ENCODE measurements at places on chromosomes 7 and 10.

DNA sequence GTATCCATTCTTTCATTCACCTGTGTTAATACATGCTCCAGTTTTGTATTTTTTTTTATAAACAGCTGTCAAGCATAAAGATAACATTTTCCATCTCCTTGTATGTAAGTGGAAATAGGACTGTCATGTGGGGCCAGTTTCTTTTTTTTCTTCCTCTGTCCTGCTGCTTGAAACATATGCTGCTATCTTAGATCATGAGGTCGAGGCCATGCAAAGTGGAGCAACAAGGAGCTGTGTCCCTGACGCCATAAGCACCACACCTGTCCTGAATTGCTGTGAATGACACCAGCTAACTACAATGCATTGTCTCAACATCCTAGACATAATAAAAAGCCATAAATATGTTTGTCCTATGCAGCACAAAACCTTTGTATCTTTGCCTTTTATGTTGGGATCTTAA, 37.7 kb upstream of the SLC26A4 start:
- no peak for DNase-seq

GRCh38 chr7:133355325-133355708, 102.4 kb downstream of the EXOC4 start:
- peak; percentile 65 for DNase-seq

- DNase-seq, result no peak
Observed at GRCh38 chr10:30869566-30869965, 162.1 kb downstream of the ZNF438 start.

DNA sequence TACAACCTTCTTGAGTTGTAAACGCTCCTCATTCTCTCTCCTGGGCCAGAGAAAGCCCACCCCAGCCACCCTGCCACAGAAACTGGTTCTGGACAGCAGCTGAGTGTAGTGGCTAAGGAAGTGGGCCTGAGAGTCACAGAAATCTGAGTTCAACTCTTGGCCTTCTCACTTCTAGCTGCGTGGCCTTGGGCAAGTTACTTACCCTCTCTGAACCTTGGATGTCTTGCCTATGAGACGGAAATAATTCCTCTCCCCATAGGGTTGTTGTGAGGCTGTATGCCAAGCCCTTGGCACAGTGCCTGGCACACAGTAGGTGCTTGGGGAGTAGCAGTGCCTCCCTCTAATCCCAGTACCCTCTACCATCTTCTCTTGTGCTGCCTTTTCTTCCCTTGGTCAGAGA, 51.5 kb downstream of the ADAMTS14 start:
- DNase-seq, result no peak

DNA sequence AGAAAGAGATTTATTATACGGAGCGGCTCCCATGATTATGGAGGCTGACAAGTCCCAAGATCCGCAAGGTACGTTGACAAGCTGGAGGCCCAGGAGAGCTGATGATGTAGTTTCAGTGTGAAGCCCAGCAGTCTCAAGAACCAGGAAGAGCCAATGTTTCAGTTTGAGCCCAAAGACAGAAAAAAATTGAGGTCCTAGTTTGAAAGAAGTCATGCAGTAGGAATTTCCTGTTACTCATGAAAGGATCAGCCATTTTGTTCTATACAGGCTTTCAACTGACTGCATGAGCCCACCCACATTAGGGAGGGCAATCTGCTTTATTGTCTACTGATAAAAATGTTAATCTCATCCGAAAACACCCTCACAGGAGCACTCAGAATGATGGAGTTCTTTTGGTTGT, 51.5 kb downstream of the CCDC71L start:
- peak; percentile 84 for DNase-seq

GRCh38 chr10:74500026-74500704, 326.2 kb upstream of the KAT6B start:
- DNase-seq, result no peak

GRCh38 chr10:61417661-61418060, 35.5 kb downstream of the TMEM26 start:
- no peak for DNase-seq

DNA sequence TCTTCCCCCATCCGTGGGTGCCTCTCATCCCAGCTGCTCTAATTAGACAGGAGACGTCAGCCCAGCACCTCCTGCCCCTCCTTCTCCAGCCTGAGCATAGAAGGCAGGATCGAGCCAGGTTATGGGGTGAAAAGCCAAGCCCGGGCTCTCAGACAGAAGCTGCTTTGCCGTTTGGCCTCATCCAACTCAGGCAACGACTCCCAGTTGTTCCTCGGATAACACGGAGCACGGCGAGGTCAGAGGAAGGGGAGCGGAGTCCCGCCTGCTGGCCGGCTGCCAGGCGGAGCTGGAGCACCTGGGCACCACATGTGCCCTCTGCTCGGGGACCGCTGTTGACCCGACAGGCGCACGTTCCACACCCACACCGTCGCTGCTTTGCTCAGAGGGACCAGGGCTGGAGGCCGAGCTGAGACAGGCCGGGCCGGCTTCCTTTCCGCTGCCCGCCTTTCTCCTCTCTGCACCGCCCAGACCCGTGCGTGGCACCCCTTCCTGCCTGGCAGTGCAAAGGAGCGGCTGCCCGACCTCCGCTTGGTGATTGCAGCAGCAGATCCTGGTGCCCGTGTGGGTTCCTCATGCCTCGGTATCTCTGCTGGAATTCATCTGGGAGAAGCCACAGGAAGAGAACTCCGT, 21.6 kb upstream of the UNCX start:
- DNase-seq, result no peak

- DNase-seq, result no peak
Observed at GRCh38 chr7:141340991-141341390, 210.2 kb upstream of the AGK start.

- DNase-seq, result peak; percentile 50
Observed at GRCh38 chr7:108246227-108246837, 116.2 kb upstream of the LAMB4 start.

DNA sequence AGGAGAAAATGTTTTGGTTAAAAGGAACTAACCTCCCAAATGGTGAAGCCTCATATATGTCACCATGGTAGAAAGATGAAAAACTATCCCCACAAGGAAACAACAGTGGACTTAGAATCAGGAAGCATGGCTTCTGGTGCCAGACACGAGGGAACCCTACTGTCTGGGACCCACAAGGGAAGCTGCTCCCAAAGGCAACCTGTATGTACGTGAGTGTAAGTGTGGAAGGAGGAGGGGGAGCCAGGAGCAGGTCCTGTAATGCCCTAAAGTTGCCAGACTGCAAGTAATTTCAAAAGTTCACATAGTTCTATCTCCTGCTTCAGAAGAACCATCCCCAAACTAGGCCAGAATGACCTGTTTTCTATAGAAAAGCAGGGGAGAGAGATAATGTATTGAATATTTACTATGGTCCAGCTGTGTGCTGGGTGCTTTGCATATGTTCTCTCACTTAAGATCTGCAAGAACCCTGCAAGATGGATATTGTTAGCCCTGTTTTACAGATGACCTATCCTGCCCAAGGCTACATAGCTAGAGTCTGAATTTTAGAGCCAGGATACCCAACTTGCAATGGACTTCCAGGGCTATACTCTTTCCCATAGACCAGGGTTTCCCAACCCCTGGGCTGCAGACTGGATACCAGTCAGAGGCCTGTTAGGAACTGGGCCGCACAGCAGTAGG, 19.2 kb downstream of the DUSP5 start:
- DNase-seq, result no peak

GRCh38 chr7:44324204-44324480, 1.3 kb downstream of the CAMK2B start:
- no peak for DNase-seq

GRCh38 chr7:16014031-16014430, 327.5 kb upstream of the MEOX2 start:
- DNase-seq, result no peak

- no peak for DNase-seq
Observed at GRCh38 chr7:127894588-127894987, 136.6 kb downstream of the LRRC4 start.

DNA sequence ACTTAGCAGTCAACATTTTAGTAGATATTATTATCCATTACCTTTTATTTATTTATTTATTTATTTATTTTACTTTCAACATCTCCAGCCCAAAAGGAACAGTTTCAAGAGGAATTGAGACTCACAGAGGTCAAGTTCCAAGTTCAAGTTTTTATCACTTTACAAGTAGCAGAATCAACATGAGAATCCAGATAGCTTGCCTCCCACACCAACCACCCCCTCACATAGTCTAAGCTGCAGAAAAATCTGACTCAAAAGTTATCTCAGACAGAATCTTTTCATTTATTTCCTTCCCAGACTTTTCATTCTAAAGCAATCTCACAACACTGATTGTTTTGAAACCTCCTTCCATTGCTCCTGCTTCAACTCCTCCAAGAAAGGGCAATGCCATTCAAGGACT, 129.6 kb downstream of the GRM3 start:
- DNase-seq, result no peak

GRCh38 chr7:124550036-124550435, 215.6 kb downstream of the GPR37 start:
- no peak for DNase-seq

DNA sequence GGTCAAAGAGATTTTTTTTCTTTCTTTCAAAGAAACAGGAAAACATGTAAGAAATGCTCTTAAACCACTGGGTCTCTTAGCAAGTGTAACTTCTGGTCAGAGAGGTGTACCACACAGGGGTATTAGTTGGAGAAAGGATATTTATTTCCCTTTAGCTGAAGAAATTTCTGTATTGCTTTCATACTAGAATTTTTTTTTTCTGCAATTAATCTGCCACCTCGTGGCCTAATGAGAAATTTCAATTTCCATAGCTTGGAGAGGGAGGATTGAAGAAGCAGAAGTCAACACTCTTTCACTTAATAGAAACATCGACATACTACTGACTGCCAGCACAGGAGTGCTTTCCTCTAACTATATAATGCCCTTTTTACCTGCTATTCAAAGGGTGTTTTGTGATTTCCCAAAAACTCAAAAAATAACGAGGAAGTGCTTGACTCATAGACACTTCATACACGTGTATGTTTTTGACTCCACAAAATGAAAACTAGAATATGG, 177.6 kb upstream of the NAMPT start:
- no peak for DNase-seq

DNA sequence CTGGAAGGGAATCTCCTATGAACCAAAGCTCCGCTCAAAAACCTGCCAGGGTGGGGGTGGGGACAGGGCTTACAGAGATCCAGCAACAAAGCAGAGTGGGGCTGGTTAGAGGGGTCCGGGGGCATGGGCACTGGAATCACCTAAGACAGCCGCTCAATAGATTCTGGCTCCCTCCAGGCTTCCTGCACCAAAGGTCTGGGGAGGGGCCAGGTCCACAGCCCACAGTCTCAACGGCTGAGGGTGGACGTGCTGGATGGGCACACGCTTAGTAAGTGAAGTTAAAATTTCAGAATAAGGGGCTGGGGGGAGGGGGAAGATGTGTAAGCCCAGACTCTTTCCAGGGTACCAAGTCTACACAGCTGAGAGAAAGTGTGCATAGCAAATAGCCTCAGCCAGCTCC, 31.1 kb downstream of the PYROXD2 start:
- no peak for DNase-seq

GRCh38 chr7:151662251-151662826, 142.6 kb upstream of the RHEB start:
- no peak for DNase-seq

- DNase-seq, result no peak
Observed at GRCh38 chr10:72218325-72218724, 2.2 kb upstream of the ASCC1 start.

DNA sequence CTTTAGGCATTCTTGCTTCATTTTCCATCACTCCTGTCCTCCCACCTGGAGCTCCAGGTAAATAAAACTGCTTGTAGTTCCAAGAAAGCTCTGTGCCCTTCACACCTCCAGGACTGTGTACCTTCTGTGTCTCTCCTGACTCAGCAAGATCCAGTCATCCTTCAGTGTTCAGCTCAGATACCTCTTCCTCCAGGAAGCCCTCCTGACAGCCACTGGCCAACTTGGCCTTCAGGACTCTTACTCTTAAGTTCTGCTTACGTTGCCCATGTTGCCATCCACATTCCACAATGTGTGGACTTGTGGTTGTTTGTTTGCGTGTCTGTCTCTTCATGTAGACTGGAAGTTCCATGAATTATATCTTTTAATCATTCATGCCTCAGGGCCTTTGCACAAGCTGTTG, 48.0 kb downstream of the SORCS3 start:
- DNase-seq, result no peak

DNA sequence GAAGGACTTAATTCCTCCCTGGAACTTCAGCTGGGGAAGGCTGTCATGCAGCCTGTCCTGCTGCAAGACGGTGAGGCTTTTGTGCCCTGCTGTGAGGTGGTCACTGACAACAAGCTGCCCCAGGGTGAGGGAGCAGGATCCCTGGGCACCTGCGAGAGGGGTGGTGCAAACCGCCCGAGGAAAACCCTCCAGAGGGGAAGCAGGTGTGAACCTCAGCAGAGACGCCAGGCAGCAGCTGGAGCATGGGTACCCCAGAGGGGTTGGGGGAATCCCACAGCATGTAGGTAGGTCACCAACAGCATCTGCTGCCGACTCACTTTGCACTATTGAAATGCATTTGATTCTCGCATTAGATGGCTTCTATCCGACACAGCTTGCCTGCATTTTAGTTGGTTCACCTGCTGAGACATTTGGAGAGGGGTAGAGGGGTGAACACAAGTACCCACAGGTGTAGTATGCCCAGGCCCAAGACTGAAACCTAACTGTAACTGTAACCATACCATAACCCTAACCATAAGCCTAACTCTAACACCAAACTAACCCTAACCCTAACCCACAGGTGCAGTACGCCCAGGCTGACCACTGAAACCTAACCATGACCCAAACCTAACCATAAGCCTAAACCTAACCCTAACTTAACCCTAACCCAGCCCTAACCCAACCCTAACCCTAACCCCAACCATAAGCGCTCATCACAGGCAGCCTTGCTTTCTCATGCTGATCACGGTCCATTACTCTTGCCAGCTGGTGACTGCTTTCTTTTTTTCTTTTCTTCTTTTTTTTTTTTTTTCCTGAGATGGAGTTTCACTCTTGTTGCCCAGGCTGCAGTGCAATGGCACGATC, 85.9 kb downstream of the ELFN1 start:
- DNase-seq, result no peak

DNA sequence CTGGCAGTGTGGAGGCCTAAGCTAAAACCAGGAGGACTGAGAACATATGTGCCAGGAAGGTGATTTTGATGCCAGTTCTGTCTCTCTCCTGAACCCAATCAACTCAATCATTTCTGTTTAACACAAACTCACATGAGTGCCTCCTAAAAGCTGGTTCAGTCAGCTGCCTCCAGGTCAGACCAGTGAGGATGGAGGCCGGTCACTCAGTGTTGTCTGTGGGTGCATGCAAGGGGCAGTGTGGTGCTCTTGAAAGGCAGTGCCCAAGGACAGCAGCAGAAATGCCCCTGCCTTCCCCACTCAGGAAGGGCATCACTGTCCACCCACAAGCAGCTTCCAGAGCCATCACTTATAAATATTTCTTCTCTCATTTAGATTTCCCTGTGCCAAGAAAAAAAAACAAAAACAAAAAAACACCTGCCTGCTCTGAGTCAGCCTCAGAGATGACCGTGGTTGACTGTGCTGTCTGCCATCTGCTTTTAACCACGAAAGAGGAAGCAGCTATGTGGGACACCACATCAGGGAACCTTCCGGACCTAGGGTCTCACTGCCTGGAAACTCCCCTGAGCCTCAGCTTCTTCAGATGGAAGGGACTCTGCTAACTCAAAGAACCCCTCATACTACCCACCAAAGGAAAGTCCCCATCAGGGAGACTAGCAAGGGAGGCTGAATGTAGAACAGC, 39.1 kb downstream of the VOPP1 start:
- peak; percentile 26 for DNase-seq

- no peak for DNase-seq
Observed at GRCh38 chr10:49610114-49610457, at the start of gene SLC18A3. TSS of gene SLC18A3 (plus strand) at chr10:49610310. CDS start at chr10:49610741, 431 bp downstream.
